ENCODE measurements at places on chromosomes 2 and 18.

GRCh38 chr2:178514664-178515063 is 34.4 kb downstream of the PLEKHA3 start:
- peak; percentile 53 for DNase-seq

DNA sequence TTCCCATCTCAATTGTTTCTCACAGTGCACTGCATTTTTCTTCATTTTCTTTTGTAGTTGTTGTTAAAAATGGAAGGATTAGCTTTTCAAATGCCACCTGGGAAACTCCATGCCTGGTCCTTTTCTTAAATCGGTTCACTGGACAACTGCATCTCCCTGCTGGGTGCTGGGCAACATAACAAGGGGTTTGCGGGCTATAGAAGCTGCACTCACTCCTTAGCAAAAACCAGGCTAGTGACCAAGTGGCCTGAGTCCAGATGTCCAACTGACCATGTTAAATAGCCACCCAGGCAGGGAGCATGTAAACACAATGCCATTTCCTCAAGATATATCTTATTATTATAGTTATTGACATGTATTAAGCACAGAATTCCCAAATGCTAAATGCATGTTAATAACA is 264.9 kb downstream of the ICOS start:
- DNase-seq = no peak

DNA sequence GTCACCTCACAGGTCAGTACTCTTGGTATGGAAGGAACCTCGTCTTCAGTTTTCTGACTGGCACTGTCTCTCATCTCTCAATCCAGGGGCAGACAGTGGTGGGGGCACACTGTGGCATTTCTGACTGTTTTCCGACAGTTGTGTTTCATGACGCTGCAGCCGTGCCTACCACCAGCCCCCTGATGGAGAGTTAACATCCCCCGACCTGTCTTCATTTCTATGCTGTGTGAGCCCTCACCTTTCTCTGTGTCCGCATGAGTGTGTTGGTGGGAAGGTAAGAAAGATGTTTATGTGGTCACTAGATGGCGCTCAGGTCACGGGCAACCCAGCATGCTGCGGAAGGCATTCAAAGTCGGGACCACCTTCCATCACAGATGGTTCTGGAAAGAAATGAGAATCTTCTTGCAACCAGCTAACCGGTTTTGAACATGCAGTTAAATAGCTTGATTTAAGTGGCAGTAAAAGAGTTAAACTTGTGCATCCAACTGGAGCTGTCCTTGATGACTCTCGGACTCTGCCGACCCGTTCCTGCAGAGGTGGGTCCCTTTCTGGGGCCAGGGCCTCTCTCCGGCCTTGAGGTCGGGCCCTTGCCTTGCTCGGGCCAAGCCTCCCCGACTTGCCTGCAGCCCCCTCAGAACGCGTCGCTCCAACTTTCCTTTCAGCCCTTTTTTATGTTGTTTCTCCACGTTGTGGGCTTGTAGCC is 92.4 kb downstream of the DYSF start:
- peak; percentile 10 for DNase-seq

GRCh38 chr18:2617401-2617998 is 38.0 kb upstream of the SMCHD1 start:
- DNase-seq = no peak

DNA sequence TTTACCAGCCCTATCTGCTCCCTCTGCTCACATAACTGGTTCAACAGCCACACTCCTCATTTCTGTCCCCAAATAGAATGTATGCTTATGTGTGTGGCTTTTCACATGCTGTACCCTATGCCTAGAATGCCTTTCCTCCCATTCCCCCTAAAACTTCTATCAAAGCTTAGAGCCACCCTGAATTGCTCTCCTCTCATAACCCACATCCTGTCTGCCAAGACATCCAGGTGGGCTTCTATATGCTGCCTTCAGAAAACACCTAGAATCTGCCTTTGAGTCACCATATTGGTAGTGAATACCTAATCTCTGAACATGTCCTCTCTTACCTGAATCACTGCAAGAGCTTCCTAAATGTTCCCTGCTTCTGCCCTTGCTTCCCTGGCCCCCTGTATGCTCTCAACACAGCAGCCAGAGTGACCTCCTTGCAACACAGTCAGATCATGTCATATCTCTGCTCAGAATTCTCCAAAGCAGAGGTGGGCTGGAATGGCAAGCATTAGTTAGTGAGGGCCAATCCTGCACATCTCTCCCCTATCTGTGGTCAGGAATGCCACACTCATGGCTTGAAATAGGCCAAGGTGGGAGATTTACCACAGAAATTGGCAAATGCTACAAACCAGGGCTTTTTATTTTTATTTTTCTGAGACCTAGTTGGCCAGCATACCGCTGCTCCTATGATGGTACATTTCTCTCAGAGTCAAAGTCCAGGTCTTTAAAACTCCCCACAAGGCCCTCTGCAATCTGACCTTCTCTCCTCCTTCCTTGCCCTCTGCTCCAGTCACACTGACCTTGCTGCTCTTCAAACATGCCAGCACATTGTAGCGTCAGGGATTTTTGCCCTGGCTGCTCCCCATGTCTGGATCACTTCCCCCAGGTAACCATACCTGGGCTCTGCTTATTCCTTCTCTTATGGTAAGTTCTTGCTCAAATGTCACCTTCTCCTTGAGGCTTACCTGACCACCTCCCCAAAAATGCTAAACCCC is 111.8 kb upstream of the STON1 start:
- no peak for DNase-seq

DNA sequence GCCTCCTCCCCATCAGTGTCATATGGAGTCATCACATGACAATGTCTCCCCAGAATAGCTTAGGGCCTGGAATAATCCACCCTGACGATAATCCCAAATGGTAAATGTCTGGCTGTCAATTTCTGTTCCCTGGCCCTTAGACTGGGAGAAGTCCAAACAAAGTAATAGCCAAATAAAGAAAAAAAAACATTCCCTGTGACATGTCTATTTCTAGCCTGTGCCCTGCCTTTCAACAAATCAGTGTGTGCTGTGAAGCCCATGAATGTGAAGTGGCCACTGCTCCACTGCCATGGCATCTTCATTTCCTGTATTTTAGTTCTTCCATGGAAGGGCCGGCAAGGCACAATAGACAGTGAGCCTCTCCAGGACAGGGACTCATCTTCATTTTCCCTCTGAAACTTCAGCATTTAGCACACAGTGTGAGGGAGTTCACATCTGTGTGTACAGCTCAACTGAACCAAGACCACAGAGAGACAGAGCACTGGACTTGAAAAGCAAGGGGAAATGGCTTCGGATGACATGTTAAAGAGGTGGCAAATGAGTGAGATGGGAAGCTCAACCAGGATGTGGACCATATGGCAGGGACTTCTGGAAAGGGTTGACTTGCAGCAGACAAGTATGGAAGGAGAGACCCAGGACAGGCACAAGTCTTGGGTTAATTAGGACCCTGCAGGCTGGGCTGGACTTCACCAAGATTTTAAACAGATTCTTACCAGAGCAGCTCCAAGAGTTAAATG is 140.0 kb downstream of the ANTXR1 start:
- no peak for DNase-seq

DNA sequence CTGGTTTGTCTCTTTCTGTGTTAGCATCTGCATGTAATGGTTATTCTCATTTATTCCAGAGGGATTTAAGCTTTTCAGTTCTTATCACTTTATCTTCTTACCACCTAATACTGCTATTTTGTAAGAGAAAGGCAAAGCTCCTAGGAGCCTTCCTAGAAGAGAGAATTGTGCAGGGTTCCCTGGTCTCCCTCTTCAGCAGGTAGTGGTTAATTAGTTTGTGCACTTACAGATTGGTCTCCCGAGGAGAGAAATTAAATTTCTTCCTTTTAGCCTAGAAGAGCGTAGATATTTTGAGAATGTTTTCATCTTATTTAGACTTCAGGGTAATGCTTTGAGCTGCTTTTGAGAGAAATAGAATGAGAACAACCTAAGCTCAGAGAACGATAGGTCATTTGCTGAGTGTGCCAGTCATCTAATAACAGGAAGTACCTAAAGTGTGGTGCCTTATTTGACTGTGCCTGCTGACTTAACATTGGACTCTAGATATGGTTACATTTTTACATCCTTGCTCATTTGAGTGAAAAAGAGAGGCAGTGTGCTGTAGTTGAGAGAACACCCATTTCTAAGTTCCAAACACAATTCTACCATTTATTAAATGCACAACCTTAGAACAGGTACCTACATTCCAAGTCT is 651.4 kb downstream of the STK39 start:
- no peak for DNase-seq

GRCh38 chr2:157413326-157414035 is 30.4 kb downstream of the CYTIP start:
- DNase-seq = no peak

GRCh38 chr2:73838889-73839534 is 10.3 kb downstream of the STAMBP start:
- DNase-seq = no peak
